Progenitor cell of endocrine pancreas (in vitro differentiated cells): ENCODE measurements at places on chromosomes 12 and 14. TPM values are rescaled to one million over a fixed set of nuclear protein-coding genes. Genes with fewer than 3 reads are reported as not detected.

DNA sequence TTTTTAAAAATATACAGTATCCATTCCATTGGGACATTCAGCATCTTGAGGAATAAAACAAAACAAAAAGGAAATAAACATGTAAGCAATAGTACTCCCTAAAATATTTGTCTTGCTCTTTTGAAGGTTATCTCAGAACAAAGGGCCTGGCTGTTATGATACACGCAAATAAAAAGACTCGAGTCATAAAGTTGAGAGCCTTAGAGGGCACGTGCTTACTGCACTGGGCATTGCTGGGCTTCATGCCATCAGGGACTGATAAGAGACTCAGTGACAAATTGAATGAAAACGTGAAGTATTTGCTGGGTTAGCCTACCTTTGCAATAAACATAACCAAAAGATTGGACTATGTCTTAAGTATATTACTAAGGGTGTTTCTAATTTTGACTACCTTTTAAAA, 118.9 kb downstream of the SLC35F4 start:
- H3K4me3 ChIP-seq: no peak overlapping the region
- H3K27me3 ChIP-seq: no peaks in the 10 kb centered on the region
- no peak for DNase-seq
- no peaks in the 10 kb centered on the region for H3K36me3 ChIP-seq
- H3K4me1 ChIP-seq: peaks cover 5% of the 10 kb centered on the region

The ASIC1 gene
- 5.2 and 5.7 TPM in 2 replicates for total RNA-seq

GRCh38 chr12:24950231-24950834, 1.4 kb upstream of the BCAT1 start:
- peaks cover 46% of the 10 kb centered on the region for H3K27me3 ChIP-seq
- H3K27ac ChIP-seq: no peak overlapping the region
- H3K4me3 ChIP-seq: no peak overlapping the region

The FBLN5 gene
- 6.4 and 6.9 TPM in 2 replicates for total RNA-seq

The PMCH gene
- total RNA-seq: not detected in 2 replicates

- H3K27me3 ChIP-seq: no peaks in the 10 kb centered on the region
- no peak overlapping the region for H3K4me3 ChIP-seq
- no peaks in the 10 kb centered on the region for H3K4me1 ChIP-seq
- no peaks in the 10 kb centered on the region for H3K36me3 ChIP-seq
- DNase-seq: no peak
Measured at GRCh38 chr14:38108681-38109080, 99.0 kb upstream of the SSTR1 start.

DNA sequence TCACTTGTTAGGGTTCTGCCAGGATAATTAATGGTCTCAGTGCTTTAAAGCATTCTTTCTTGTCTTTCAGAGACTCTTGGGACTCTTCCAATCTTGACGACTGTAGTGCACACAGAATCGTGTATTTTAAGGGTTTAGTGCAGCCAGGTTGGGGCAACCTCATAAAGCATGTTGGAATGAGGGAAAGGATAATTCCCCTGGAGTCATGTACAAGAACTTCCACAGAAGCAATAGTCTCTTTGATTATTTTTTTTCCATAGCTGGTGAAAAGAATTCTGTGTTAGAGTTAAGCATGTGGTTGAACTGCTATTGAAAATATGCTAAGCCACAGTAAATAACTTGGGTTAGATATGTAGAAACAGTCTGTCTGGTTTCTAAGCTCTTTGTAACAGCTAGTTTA, 246.8 kb upstream of the DAAM1 start:
- H3K27me3 ChIP-seq: no peaks in the 10 kb centered on the region
- no peaks in the 10 kb centered on the region for H3K36me3 ChIP-seq
- no peak overlapping the region for H3K4me3 ChIP-seq
- peaks cover 24% of the 10 kb centered on the region for H3K4me1 ChIP-seq

The C14orf39 gene
- total RNA-seq: 0.73 and 1.4 TPM in 2 replicates

The RFLNA gene
- 19.0 and 20.8 TPM in 2 replicates for total RNA-seq

GRCh38 chr14:93891756-93892504, 35.2 kb upstream of the FAM181A start:
- no peaks in the 10 kb centered on the region for H3K4me1 ChIP-seq
- H3K27ac ChIP-seq: no peak overlapping the region
- no peak for DNase-seq
- no peak overlapping the region for H3K4me3 ChIP-seq
- H3K36me3 ChIP-seq: no peaks in the 10 kb centered on the region

DNA sequence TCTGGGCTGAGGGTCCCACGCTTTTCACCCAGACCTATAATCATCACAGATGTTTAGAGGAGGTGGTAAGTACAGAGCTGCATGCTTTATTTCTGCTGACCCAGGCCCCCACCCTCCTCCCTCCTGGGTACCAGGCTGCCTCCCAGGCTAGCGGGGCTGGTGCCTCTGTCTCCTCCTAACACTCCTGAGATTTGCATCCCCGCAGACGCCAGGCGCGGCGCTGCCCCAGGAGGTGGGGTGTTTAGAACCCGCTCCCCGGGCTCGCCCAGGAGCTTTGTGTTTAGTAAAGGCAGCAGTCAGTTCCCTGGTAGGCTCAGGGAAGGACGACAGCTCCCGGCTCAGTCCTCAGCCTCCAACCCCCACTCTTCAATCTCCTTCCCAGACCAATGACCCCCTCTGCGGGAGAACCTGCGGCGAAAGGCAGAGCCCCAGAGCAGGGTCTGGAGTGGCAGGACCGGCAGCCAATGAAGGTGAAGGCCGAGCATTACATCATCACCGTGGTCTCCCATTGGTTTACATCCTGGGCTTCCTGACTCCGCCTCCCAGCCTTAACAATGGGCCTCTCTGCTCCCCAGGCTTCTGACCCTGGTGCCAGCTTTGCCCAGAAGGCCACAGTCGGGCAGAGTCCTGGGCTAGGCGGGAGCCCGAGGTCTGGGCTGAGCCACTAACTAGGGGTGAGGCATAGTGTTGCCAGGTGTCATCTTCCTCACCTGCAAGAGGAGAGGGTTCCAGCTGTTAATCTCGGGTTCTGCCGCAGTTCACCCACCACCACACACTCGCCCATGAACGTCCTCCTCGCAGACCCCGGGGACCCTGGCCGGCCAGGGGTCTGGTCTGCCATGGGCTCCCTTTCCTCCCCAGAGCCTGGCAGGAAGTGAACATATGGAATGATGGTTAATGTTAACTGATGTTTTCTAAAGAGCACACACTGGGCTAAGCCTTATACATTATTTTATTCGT, 57.5 kb downstream of the CALM1 start:
- no peaks in the 10 kb centered on the region for H3K36me3 ChIP-seq
- H3K4me3 ChIP-seq: peak overlapping the region; percentile 73
- peaks cover 3% of the 10 kb centered on the region for H3K27me3 ChIP-seq
- DNase-seq: peak; percentile 81

GRCh38 chr14:95939335-95939734, 62.7 kb downstream of the TUNAR start:
- H3K4me3 ChIP-seq: no peak overlapping the region
- H3K27ac ChIP-seq: no peak overlapping the region
- no peaks in the 10 kb centered on the region for H3K4me1 ChIP-seq
- no peaks in the 10 kb centered on the region for H3K27me3 ChIP-seq
- no peak for DNase-seq

- peaks cover 8% of the 10 kb centered on the region for H3K27me3 ChIP-seq
- no peak overlapping the region for H3K4me3 ChIP-seq
- peaks cover 12% of the 10 kb centered on the region for H3K4me1 ChIP-seq
- no peaks in the 10 kb centered on the region for H3K36me3 ChIP-seq
- no peak overlapping the region for H3K27ac ChIP-seq
Measured at GRCh38 chr14:51180577-51180976, 59.5 kb upstream of the TMX1 start.

The IRAK3 gene
- 0.02 TPM in 1 of 2 replicates, not detected in the other for total RNA-seq

DNA sequence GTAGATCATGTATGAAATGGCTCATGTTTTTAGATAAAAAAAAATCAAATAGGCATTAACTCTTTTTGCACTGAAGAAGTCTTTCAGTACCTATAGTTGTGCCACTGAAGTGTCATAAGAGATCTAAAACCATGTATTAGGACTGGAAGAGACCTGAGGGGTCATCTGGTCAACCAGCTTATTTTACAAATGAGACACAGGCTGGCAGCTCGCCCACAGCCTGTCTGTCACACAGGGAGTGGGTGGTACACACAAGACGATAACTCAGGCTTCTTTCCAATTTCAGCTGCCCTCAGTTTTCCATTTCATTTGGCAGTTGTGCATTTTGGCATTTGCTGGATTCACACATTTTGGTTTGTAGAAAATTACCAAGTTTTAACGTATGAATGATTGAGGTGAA, 34.7 kb downstream of the C12orf75 start:
- no peak for DNase-seq
- peaks cover 36% of the 10 kb centered on the region for H3K36me3 ChIP-seq
- no peaks in the 10 kb centered on the region for H3K27me3 ChIP-seq
- no peak overlapping the region for H3K4me3 ChIP-seq
- H3K4me1 ChIP-seq: peaks cover 5% of the 10 kb centered on the region
- H3K27ac ChIP-seq: peak overlapping the region; percentile 44

DNA sequence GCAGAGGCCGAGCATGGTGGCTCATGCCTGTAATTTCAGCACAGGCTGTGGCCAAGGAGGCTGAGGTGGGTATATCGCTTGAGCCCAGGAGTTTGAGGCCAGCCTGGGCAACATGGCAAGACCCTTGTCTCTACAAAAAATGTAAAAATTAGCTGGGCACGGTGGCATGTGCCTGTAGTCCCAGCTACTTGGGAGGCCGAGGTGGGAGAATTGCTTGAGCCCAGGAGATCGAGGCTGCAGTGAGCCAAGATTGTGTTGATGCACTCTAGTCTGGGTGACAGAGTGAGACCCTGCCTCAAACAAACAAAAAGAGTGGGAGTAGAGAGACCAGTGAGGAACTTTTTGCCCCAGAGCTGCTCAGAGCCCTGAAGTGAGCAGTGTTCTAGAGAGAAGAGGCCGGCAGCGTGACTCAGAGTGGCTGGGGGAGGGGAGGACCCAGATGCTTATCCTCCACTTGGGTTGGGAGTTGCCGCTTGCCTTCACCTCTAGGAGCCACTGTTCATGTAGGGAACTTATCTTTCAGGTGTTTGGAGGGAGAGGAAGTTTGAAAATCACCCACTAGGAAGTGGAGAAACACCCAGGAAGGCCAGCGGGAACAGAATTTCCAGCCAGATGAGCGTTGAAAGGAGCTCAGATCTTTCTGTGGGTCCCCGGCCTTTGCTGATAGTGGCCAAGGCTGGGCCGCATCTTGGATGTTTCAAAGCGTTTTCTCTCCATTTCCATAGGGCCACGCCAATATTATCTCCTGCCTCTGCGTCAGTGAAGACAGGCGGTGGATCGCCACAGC, 15.3 kb downstream of the CFAP251 start:
- peaks cover 23% of the 10 kb centered on the region for H3K36me3 ChIP-seq
- peak overlapping the region; percentile 33 for H3K27ac ChIP-seq
- H3K4me1 ChIP-seq: peaks cover 4% of the 10 kb centered on the region
- H3K27me3 ChIP-seq: peaks cover 4% of the 10 kb centered on the region
- no peak for DNase-seq
- no peak overlapping the region for H3K4me3 ChIP-seq

The DCN gene
- 0.55 TPM in 1 of 2 replicates, not detected in the other for total RNA-seq

DNA sequence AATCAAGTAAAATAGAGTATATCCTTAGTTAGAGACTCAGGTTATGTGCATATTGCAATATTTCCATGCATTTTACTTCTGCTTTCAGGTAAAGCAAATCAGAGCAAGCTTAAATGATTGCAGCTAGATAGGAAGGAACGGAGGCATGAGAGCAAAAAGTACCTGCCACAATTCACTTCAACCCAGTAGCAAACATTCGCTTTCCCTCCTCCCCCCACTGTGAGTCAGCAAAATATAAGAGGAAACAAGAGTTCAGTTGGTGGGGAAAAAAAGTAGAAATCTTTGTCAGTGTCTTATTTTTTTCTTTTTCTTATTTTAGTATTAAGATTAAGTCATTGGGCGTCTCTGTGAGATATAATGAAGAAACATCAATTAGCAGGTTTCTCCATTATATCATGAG, 475.4 kb downstream of the NPAS3 start:
- DNase-seq: no peak
- H3K36me3 ChIP-seq: no peaks in the 10 kb centered on the region

DNA sequence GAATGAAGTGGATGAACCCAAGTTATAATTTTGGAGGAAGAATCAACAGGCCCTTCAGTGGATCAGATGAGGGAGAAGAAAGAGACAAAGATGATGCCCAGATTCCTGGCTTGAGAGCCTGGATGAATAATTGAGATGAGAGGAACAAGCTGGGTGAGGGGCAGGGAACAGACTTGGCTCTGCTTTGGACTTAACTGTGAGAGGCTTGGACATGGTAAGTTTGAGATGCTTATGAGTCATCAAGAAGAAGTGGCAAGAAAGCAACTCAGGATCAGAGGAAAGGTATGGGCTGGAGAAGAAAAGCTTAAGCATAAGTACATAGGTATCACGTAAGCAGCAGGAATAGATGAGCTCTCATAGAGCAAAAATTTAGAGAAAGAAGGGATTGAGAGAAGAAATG, 55.3 kb downstream of the FIGNL2 start:
- H3K27me3 ChIP-seq: no peaks in the 10 kb centered on the region
- H3K4me3 ChIP-seq: no peak overlapping the region
- no peak overlapping the region for H3K27ac ChIP-seq
- peaks cover 11% of the 10 kb centered on the region for H3K36me3 ChIP-seq
- no peaks in the 10 kb centered on the region for H3K4me1 ChIP-seq
- no peak for DNase-seq

DNA sequence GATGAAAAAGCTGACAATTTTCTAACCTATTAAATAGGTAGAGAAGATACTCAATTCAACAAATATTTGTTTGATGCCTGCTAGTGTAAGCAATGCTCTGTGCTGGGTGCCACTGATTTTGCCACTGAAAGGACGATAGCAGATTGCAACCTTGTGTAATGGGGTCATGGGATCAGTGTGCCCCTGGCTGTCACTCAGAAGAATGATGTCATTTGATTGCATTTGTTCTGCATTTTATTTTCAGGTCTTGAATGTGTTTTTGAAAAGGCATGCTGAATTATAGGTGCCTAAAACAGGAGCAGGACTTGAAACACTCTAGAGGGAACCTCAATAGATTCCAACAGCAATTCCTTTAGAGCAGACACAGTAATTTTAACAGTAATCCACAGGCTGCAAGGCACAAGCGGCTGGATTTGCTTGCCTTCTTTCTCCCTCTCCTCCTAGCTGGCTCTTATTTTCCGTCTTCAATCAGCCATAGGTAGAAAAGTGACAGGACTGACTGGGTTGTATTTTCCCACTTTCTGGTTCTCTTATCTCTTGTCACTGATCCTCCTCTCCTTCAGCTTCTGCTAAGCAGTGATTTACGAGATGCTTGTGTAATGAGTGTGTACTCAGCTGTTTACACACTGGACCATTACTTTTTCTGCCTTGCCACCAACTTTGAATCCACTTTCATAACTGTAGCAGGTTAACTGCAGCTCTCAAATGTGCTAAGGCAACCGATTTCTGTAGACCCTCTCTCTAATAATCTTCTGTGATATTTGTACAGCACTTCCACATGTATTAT, 4.1 kb downstream of the PLXNC1 start:
- peak overlapping the region; percentile 80 for H3K4me3 ChIP-seq
- peaks cover 5% of the 10 kb centered on the region for H3K27me3 ChIP-seq
- H3K36me3 ChIP-seq: no peaks in the 10 kb centered on the region
- no peak for DNase-seq
- H3K27ac ChIP-seq: peak overlapping the region; percentile 65

The OR4L1 gene
- total RNA-seq: not detected in 2 replicates

The KCNC2 gene
- not detected in 2 replicates for total RNA-seq

The MYH7 gene
- not detected in 2 replicates for total RNA-seq

The OR10A7 gene
- not detected in 2 replicates for total RNA-seq

- H3K4me1 ChIP-seq: peaks cover 2% of the 10 kb centered on the region
- peaks cover 16% of the 10 kb centered on the region for H3K27me3 ChIP-seq
- DNase-seq: no peak
- no peaks in the 10 kb centered on the region for H3K36me3 ChIP-seq
- H3K4me3 ChIP-seq: no peak overlapping the region
Measured at GRCh38 chr12:106195621-106196027, 52.2 kb downstream of the CKAP4 start.

GRCh38 chr12:26869908-26870459, 37.0 kb upstream of the ITPR2 start:
- no peak for DNase-seq
- H3K4me3 ChIP-seq: no peak overlapping the region
- H3K27ac ChIP-seq: peak overlapping the region; percentile 85
- peaks cover 33% of the 10 kb centered on the region for H3K4me1 ChIP-seq

The GDF3 gene
- not detected in 2 replicates for total RNA-seq
